ENCODE measurements at places on chromosomes 6 and 20. TPM values are rescaled to one million over a fixed set of nuclear protein-coding genes. Genes with fewer than 3 reads are reported as not detected.

GRCh38 chr6:935582-935981, 242.6 kb upstream of the EXOC2 start:
- no peak for DNase-seq

- no peak for DNase-seq
Measured at GRCh38 chr6:104599821-104600638, 259.7 kb downstream of the HACE1 start.

DNA sequence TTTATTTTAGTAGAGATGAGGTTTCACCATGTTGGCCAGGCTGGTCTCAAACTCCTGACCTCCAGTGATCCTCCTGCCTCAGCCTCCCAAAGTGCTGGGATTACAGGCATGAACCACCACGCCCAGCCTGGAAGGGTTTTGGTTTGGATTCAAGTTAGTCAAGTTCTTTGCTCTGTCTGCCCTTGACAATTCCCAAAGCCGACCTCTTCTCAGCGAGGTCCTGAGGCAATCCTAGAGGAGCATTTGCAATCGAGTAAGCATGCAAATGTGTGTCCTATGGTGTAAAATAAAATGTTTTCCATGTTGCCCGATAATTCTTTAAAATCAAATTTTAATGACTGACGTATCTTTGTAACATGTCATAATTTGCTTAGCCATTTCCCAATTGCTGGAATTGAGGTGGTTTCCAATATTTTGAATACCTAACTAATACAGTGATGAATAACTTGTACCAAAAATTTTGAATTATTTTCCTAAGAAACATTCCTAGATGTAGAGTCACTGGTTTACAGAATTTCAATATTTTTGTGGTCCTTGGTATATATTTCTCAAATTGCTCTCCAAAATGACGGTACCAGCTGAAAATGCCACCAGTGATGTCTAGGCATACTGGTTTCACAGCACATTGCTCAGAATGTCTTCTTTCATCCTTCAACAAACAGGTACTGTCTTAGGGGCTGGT, 38.7 kb downstream of the GTF2H5 start:
- no peak for DNase-seq

DNA sequence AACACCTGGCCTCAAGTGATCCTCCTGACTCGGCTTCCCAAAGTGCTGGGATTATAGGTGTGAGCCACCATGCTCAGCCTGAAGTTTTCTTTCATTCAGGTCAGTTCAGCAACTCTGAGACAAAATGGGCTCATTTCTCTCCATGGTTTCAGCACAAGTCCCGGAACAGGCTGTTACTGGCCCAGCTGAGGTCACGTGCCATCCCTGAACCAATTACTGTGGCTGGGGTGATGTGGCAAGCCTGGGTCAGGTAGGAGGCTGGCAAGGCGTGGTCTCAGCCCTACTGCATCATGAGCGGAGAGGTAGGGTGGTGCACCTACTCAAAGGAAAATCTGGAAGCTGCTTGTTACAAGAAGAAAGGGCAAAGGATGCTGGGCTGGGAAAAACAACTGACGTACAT, 326.4 kb downstream of the KIF16B start:
- DNase-seq, result no peak

DNA sequence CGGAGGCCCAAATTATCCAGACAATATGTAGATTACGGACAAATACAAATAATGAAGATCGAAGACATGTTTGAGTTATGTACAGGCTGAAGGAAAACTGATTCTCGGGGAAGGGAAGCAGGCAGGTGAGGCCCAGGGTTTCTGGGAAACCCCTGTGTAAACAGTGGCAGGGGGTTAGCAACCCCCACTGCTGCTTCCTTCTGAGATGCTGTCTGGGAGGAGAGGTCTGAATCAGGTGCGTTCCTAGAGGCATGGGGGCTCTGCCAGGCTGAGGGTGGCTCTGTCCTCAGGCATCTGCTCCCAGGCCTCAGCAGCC, 7.2 kb upstream of the MDGA1 start:
- no peak for DNase-seq

GRCh38 chr6:18387061-18387721, at the start of gene RNF144B:
RNF144B (plus strand) TSS chr6:18387350; CDS start chr6:18399535, 12,185 bp downstream.
- DNase-seq, result peak; percentile 82

DNA sequence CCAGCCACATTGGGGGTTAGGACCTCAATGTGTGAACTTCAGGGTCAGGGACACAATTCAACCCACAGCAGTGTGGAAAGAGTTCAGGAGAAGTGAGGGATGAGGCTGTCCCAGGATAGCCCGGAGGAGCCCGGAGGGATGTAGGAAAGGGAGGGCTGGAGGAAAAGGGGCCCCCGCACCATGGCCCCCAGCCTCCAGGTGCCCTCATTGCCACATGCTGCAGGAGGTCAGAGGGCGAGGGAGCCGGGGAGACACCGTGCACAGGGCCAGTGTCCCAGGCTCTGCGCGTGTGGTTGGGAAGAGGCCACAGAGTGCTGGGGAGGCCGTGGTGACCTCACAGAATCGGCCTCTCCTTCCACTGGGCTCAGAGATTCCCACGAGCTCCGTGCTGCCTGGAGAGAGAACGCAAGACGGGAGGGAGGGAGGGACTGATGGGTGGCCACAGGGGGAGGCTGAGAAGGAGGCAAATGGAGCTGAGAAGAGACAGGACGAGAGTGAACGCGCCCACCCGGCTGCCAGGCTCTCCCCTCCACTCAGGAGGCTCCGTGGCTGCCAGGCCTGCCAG, 215.1 kb downstream of the DLL1 start:
- DNase-seq, result no peak

- DNase-seq, result no peak
Measured at GRCh38 chr20:5044075-5044620, 42.8 kb upstream of the SLC23A2 start.

DNA sequence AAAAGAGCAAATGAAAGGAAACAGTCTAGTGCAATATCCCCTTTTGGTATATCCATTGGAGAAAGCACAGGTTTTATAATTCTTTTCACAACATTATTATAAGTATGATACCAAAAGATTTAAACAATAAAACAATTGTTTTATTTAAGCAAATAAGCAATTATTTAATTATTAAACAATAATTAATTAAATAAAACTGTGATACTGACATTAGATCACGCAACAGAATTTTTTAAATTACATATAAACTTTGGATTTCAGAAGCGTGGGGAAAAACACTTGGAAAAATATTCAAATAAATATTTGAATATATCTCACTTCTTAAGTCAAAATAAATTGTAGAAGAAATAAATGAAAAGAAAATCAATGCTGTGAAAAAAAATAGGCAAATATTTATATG, 76.2 kb upstream of the STXBP5 start:
- DNase-seq, result no peak

- DNase-seq, result no peak
Measured at GRCh38 chr6:132179955-132180354, 221.3 kb downstream of the MOXD1 start.

DNA sequence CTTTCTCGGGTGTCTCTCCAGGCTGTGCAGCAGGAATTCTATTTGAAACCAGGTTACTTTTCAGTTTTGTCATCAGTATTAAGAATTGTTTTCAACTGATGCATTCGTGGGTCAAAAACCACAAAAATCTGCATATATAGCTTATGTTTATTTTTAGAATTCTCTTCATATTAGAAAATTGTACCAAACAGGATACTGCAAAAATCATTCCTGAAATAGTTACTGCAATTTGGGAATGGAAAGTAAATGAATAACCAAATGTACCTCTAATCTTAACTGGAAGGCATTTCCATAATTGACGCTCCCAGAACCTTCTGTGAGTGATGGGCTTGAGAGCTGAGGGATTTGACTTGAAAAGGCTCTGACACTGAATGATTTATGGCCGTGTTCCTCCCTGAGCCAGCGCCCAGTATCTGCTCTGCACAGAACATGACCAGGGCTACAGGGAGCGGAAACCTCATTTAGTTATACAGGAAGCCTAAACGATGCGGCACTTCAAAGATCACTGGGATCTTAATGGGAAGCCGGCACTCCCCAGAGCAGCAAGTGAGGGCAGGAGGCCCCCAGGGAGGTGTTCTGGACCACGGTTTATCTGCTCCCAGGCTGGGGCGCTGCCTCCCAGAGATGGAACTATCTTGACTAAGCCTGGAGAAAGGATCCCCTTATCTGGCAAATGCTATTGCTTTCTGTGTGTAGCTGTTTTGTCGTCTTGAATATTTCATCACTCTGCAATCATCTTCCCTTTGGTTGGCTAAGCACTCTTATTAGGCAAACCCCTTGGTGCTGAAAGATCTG, 446.0 kb downstream of the QKI start:
- DNase-seq, result no peak

DNA sequence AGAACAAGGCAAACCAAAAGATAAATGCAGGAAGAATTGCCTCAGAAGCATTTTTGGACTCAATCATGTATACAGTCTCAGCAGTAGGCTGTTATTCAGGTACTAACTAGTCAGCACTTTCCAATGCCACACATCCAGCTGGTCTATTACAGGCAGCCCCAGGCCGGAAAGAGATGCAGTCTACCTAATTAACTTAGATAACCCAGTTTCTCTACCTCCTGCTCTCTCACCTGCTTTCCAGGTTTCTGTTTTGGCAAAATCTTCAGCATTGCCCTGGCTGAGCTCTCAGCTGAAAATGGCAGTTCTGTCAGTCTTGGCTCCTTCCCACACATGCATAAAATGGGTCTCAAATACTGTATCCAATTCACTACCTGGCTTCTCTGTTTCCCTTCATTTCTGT, 101.3 kb upstream of the UFL1 start:
- DNase-seq, result no peak

- no peak for DNase-seq
Measured at GRCh38 chr6:135310291-135310690, 129.2 kb downstream of the MYB start.

GRCh38 chr6:25462235-25462897, 183.2 kb downstream of the CARMIL1 start:
- no peak for DNase-seq

- no peak for DNase-seq
Measured at GRCh38 chr6:134446218-134446848, 128.4 kb upstream of the SGK1 start.

PRR18 gene
- total RNA-seq, result 0.12 TPM

PXDC1 gene
- total RNA-seq, result 22.5 TPM

HLA-DRB1 gene
- total RNA-seq, result 103 TPM

VGLL2 gene
- not detected for total RNA-seq

SOX18 gene
- 37.0 TPM for total RNA-seq

TBPL1 gene
- total RNA-seq, result 11.4 TPM

CALHM4 gene
- not detected for total RNA-seq

TXLNB gene
- total RNA-seq, result 89.3 TPM

COX4I2 gene
- 29.4 TPM for total RNA-seq

CNBD2 gene
- 1.8 TPM for total RNA-seq

FBXO9 gene
- 61.9 TPM for total RNA-seq

FAM209B gene
- not detected for total RNA-seq

C20orf202 gene
- 0.47 TPM for total RNA-seq

CGA gene
- not detected for total RNA-seq

LY6G6F gene
- not detected for total RNA-seq

Measured in heart left ventricle (tissue), 16 donors.